ENCODE measurements at places on chromosomes 5 and 9. TPM values are rescaled to one million over a fixed set of nuclear protein-coding genes. Genes with fewer than 3 reads are reported as not detected.

- peaks cover 82% of the 10 kb centered on the region for H3K4me1 ChIP-seq
- no peaks in the 10 kb centered on the region for H3K27me3 ChIP-seq
- no peak overlapping the region for H3K4me3 ChIP-seq
- H3K36me3 ChIP-seq, result peaks cover 24% of the 10 kb centered on the region
These were observed 50.8 kb downstream of the SERINC5 start for GRCh38 chr5:80204808-80205614.

The FOXD4L5 gene
- 0.67 TPM for total RNA-seq

GRCh38 chr9:128152133-128153059, 3.1 kb downstream of the LCN2 start:
- H3K27me3 ChIP-seq, result no peaks in the 10 kb centered on the region
- no peak for DNase-seq
- H3K4me1 ChIP-seq, result no peaks in the 10 kb centered on the region
- no peak overlapping the region for H3K4me3 ChIP-seq

DNA sequence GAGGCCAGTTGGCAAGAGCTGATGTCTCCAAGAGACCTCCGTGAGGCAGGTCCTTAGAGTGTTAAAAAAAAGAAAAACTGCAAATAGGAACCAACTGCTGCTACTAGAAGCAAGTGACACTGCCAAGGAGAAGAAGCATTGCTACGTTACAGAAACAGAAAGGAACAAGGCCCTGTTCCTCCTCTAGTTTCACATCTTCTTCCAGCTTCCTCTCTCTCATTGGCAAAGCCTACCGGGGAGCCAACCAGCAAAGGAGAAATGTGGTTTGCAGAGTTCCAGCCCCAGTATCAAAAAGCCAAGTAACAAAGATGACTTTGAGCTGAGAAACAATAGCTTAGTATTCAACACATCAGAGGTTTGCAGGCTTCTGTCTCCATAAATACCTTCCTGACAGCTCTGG, 145.9 kb downstream of the PRELID2 start:
- no peak overlapping the region for H3K4me3 ChIP-seq
- no peaks in the 10 kb centered on the region for H3K27me3 ChIP-seq
- H3K4me1 ChIP-seq, result no peaks in the 10 kb centered on the region

The PCDHB2 gene
- total RNA-seq, result 1.3 TPM

DNA sequence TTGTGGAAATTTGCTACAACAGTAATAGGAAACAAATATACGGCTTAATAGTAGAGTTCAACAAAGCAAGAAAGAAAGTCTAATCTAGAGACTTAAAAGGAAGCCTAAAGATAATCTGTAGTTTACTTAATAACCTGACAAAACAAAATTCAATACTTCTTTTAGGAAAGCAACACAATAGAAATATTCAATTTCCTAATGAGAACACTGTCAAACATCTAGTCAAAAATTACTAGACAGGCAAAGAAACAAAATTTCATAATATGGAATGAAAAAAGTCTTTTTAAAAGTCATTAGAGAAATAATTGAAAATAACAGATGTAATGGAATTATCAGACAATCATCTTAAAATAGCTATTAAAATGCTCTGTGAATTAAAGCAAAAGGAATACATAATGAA, 692.5 kb upstream of the ADAMTS16 start:
- H3K36me3 ChIP-seq, result no peaks in the 10 kb centered on the region
- H3K27me3 ChIP-seq, result no peaks in the 10 kb centered on the region
- no peak for DNase-seq
- H3K4me3 ChIP-seq, result no peak overlapping the region

GRCh38 chr9:98823666-98824334, 16.3 kb downstream of the GALNT12 start:
- H3K27ac ChIP-seq, result no peak overlapping the region
- H3K4me1 ChIP-seq, result no peaks in the 10 kb centered on the region
- no peaks in the 10 kb centered on the region for H3K27me3 ChIP-seq
- H3K36me3 ChIP-seq, result peaks cover 5% of the 10 kb centered on the region
- no peak for DNase-seq
- H3K4me3 ChIP-seq, result no peak overlapping the region

DNA sequence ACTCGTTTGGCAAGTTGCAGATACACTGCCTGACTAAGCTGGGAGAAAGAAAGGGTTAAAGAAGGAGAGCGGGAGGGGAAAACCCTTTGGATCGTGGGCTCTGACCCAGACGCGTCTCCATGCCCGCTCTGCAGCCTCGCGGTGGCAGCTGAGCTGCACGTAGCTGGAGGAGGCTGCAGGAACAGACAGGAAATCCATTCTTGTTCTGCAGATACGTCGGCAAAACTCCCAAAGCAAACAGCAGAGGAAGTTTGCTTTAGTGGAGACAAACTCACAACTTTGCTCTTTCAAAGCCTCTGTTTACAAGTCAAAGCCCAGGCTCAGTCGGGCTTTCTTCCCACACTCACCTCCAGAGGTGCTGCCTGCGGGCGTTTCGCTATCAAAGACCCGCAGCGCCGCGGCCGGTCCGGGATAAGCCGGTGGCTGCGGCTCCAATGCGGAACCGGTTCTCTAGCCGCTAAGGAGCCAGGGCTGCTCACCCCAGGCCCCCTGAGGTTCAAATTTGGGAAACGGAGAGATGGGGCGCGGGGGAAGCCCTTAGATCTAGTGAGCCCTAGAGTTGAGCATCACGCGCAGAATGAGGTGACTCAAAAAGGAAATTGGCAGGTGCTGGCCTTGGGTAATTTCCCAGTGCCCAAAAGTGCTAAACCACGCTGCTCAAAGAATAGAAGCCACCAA, 60.7 kb downstream of the MAT2B start:
- H3K4me3 ChIP-seq, result peak overlapping the region; percentile 23
- DNase-seq, result peak; percentile 63
- H3K27me3 ChIP-seq, result peaks cover 28% of the 10 kb centered on the region
- no peaks in the 10 kb centered on the region for H3K36me3 ChIP-seq
- H3K27ac ChIP-seq, result no peak overlapping the region
- H3K4me1 ChIP-seq, result peaks cover 17% of the 10 kb centered on the region

- peak overlapping the region; percentile 72 for H3K4me3 ChIP-seq
- H3K27me3 ChIP-seq, result no peaks in the 10 kb centered on the region
- H3K36me3 ChIP-seq, result no peaks in the 10 kb centered on the region
- H3K4me1 ChIP-seq, result peaks cover 53% of the 10 kb centered on the region
- peak; percentile 75 for DNase-seq
- H3K27ac ChIP-seq, result peak overlapping the region; percentile 74
These were observed 804 bp downstream of the TTC39B start for GRCh38 chr9:15306068-15306756.

- no peak for DNase-seq
- no peaks in the 10 kb centered on the region for H3K27me3 ChIP-seq
- no peaks in the 10 kb centered on the region for H3K36me3 ChIP-seq
- no peak overlapping the region for H3K27ac ChIP-seq
- no peaks in the 10 kb centered on the region for H3K4me1 ChIP-seq
These were observed 27.4 kb downstream of the FAM219A start for GRCh38 chr9:34430843-34431437.

GRCh38 chr5:34494111-34494755, 161.9 kb upstream of the RAI14 start:
- no peak overlapping the region for H3K4me3 ChIP-seq
- H3K27me3 ChIP-seq, result no peaks in the 10 kb centered on the region
- no peak overlapping the region for H3K27ac ChIP-seq

- H3K36me3 ChIP-seq, result no peaks in the 10 kb centered on the region
- H3K27me3 ChIP-seq, result no peaks in the 10 kb centered on the region
- H3K4me3 ChIP-seq, result no peak overlapping the region
These were observed 188.8 kb downstream of the CSNK1G3 start for GRCh38 chr5:123700624-123701287.

DNA sequence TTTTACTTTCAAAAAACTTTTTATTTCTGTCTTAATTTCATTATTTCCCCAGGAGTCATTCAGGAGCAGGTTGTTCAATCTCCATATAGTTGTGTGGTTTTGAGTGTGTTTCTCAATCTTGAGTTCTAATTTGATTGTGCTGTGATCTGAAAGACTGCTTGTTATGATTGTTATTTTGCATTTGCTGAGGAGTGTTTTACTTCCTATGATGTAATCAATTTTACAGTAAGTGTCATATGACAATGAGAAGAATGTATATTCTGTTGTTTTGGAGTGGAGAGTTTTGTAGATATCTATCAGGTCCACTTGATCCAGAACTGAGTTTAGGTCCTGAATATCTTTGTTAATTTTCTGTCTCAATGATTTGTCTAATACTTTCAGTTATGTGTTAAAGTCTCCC, 706.9 kb upstream of the CTNND2 start:
- H3K36me3 ChIP-seq, result no peaks in the 10 kb centered on the region
- H3K4me1 ChIP-seq, result no peaks in the 10 kb centered on the region
- no peak overlapping the region for H3K4me3 ChIP-seq
- no peak overlapping the region for H3K27ac ChIP-seq
- H3K27me3 ChIP-seq, result no peaks in the 10 kb centered on the region
- DNase-seq, result no peak

GRCh38 chr5:54442271-54442670, 13.2 kb upstream of the HSPB3 start:
- no peak overlapping the region for H3K4me3 ChIP-seq
- H3K27ac ChIP-seq, result no peak overlapping the region
- no peak for DNase-seq
- H3K36me3 ChIP-seq, result no peaks in the 10 kb centered on the region
- peaks cover 7% of the 10 kb centered on the region for H3K4me1 ChIP-seq
- H3K27me3 ChIP-seq, result no peaks in the 10 kb centered on the region

GRCh38 chr5:153755913-153756500, 265.5 kb downstream of the GRIA1 start:
- no peak for DNase-seq
- H3K4me3 ChIP-seq, result no peak overlapping the region
- no peaks in the 10 kb centered on the region for H3K27me3 ChIP-seq

The PCDHB11 gene
- total RNA-seq, result not detected

GRCh38 chr5:154309805-154310204, 119.3 kb downstream of the GALNT10 start:
- H3K36me3 ChIP-seq, result no peaks in the 10 kb centered on the region
- H3K4me1 ChIP-seq, result no peaks in the 10 kb centered on the region
- H3K4me3 ChIP-seq, result no peak overlapping the region
- no peak for DNase-seq
- H3K27me3 ChIP-seq, result no peaks in the 10 kb centered on the region

Data from CD4-positive, alpha-beta memory T cell (primary cell).